Esophagus mucosa (tissue), 1 donor: ENCODE measurements at places on chromosomes 2 and 18. TPM values are rescaled to one million over a fixed set of nuclear protein-coding genes. Genes with fewer than 3 reads are reported as not detected.
A peak's percentile ranks its signal among the peaks of the same experiment; 100 is the strongest.

Gene CYBRD1
- total RNA-seq = 7.2 TPM

DNA sequence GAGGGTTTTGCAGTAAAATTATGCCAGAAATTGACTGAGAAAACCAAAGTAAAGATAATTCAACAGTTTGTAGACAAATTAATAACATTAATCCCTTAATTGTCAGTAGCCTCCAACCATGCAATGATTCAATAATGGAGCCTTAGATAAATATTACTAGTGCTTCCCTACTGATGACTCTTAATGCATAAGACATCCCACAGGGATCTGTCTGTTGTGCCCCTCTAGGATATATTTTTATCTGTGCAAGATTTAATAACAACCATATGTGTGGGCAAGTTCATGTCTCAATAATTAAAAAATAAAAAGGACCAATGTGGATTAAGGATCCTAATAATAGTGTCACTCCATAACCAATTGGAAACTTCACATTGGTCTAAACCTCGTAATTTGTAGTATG is 230.3 kb upstream of the TCF4 start:
- no peak for ATAC-seq

- no peak for ATAC-seq
These were observed 1728.3 kb downstream of the SUCLG1 start for GRCh38 chr2:82730811-82731210.

DNA sequence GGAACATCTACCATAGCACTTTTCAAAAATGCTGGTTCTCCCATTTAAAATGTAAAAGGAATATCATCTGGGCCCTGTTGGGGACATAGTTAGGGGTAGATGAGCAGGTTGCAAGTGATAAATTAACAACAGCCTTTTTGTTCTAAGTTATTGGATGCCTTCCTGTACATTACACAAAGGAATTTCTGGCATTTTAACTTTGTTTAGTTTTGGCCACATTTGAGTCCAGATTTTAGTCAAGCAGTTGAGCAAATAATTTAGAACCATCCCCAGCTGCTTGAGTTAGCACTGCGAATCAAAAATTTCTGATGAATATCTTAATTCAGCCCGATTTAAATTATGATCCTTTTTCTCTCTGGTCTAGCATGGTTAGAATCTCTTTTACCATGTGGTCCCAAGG is 124.4 kb downstream of the TTC27 start:
- no peak for ATAC-seq

GRCh38 chr2:241654551-241654950 is 17.1 kb downstream of the ATG4B start:
- no peak for ATAC-seq

- peak; percentile 99 for ATAC-seq
These were observed 316.9 kb downstream of the CDH2 start for GRCh38 chr18:27860011-27860410.

Gene KCTD1
- total RNA-seq = 70.0 TPM

- ATAC-seq = peak; percentile 40
These were observed 46.4 kb upstream of the ZNG1B start for GRCh38 chr2:113391073-113391472.

- ATAC-seq = no peak
These were observed 383.3 kb upstream of the ETAA1 start for GRCh38 chr2:67013821-67014220.

Gene SPDYA
- total RNA-seq = 0.92 TPM

- no peak for ATAC-seq
These were observed 18.9 kb upstream of the THOC1 start for GRCh38 chr18:286515-287310.

DNA sequence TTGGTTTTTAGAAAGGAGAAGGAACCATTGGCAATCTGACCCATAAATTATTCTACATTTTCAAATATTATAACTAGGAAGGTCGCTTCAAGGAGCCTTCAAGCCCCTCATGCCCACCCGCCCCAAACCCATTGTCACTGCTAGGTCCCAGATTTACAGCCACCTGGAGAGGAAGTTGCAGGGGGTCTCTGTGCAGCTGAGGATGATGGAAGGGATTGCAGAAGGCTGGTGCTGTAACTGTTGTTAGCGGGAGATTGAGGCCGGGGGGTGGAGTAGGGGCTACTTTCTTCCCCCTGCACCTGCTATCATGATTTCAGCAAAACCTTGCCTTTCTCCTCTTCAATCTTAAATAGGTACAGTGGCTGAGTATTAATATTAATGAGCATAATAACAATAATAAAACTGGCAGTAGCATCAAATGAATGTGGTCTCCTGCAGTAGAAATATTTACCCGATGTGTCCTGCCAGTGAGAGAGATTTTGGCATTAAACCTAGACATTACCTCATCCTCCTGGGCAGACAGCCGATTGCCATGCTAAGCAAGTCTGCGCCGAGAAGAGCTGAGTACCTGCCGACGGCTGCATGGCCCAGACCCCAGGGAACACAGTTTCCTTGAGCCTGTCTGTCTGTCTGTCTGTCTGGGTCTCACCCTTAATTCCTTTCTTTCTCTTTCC is 225.4 kb downstream of the FAM210A start:
- ATAC-seq = peak; percentile 44

DNA sequence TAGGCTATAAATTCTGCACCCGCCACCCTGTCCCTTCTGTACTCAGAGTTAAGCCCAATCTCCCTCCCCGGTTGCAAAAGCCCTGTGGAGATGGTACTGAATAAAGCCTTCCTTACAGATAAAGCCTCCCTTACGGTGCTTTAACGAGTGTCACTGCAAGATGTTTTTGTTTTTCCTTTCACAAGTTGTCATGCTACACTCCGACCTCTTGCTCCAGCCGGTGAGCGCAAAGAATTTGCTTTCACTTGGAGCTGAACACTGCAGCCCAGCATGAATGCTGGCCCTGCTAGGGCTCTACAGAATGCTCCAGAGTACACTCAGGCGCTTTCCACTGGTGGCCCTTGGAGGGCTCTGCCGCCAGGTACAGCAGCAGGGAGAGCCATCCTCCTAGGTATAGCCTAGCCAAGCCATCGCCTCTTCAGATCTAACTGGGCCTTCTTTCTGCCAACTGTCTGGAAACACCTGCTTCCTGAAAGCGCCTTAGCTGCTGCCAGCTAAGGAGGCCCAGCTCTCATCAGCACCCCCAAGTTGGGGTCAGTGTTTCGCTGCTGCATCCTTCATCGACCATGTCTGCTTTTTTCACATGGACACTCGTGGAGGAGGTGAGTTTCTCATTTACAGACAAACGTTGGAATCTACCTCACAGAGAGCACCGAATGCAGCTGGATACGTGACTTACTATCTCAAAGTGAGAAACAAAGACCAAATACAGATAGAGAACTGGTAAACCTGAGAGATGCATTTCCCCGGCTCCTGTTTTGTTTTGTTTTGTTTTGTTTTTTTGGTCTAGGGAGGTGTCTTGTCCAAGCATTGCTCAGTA is 13.4 kb upstream of the CREG2 start:
- no peak for ATAC-seq

- peak; percentile 63 for ATAC-seq
These were observed 8.7 kb upstream of the SERPINB13 start for GRCh38 chr18:63578357-63578958.

GRCh38 chr18:9413576-9413975 is 61.7 kb upstream of the RALBP1 start:
- no peak for ATAC-seq

Gene MERTK
- 5.4 TPM for total RNA-seq

Gene TTR
- total RNA-seq = 0.20 TPM

- no peak for ATAC-seq
These were observed 436.3 kb upstream of the CHST9 start for GRCh38 chr18:27621236-27621890.

Gene REG3A
- total RNA-seq = not detected

GRCh38 chr2:207676827-207677354 is 34.5 kb upstream of the CCNYL1 start:
- ATAC-seq = no peak

DNA sequence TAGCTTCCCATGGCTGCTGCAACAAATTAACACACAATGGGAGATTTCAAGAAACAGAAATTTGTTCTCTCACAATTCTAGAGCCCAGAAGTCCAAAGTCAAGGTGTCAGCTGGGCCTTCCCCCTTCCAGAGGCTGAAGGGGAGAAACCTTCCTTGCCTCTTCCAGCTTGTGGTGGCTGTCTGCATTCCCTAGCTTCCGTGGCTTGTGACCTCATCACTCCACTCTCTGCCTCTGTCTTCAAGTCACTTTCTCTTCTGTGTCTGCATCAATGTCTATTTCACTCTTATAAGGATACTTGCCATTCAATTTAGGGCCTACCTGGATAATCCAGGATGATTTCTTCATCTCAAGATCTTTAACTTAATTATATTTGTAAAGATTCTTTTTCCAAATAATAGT is 16.8 kb upstream of the SRBD1 start:
- ATAC-seq = no peak

DNA sequence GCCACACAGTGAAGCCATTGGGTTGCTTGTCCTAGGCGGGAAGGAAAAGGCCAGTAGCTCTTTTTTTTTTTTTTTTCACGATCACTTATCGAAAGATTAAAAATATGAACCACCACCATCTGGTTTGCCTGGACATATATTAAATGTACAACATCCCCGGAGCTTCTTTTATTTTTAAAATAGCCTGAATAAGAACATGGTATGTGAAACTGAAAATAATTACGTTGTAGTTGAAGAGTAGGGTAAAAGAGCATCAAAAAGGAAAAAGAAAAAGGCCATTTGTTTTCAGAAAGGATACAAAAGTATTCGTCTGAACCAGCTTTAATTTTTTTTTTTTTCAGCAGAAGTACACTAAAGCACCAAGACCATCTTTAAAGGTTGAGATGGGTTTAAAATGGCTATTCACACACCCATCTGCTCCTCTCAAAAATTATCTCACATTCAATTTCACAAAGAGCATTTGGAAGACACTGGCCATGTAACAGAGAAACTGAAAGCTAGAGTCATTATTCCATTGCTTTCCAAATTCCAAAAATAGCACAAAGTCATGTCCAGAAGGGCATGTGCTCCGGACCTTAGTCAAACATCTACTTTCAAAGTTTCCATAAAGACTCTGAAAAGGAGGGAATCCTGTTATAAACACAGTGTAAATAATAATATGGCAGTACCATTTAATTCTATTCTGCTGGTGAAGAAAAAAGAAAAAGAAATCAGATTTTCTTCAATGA is 82.9 kb downstream of the SCN3A start:
- no peak for ATAC-seq

GRCh38 chr2:187906021-187906420 is 351.8 kb upstream of the TFPI start:
- no peak for ATAC-seq

DNA sequence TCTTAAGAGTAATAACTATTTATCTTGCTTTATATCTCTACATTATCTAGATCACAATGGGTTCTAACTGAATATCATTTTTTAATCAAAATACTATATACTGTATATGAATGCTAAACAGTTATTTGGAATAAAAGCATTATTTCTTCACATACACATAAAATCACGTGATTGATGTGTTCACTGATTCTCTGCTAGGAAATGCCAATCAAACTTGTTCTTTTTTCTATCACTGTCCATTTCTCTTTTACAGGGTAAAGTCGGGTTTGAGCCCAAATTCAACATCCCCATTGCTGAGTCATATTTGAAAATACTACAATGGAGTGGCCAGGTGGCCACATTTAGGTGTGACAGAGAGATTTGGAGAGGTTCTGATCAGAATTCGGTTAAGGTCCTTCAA is 1114.0 kb upstream of the PIK3C3 start:
- no peak for ATAC-seq

Gene IL1RN
- total RNA-seq = 871 TPM

Gene DNAJC5G
- not detected for total RNA-seq

DNA sequence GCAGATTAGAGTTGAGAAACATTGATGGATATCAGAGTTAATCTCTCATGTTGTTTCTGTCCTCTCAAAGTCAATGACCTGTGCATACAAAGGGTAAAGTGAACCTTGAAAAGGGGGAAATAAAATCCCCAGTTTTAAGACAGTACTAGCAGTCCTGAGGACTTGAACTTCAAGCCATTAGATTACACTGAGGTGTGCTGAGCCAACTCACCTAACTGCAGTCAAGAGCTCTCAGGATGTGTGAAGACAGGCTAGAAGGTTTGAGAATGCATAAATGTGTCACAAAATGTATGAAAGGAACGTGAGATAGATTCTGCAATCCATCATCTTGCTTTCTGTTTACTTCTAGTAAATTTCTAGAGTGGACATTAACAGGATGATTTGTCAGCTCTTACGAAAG is 35.5 kb downstream of the DOCK10 start:
- no peak for ATAC-seq

- no peak for ATAC-seq
These were observed 10.9 kb downstream of the CCDC68 start for GRCh38 chr18:54948350-54948837.

DNA sequence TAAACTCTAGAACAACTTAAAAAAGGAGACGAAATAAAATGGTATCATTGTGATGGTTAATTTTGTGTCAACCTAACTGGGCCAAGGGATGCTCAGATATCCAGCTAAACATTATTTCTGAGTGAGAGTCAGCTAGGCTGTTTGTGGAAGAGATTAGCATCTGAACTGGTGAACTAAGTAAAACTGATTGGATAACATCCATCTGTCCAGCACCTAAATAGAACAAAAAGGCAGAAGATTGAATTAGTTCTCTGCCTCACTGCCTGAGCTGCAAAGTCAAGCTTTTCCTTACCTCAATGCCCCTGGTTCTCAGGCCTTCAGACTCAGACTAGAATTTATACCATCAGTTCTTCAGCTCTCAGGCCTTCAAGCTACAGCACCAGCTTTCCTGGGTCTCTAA is 30.0 kb downstream of the PPP3R1 start:
- ATAC-seq = no peak

Gene CCDC178
- total RNA-seq = 0.36 TPM

DNA sequence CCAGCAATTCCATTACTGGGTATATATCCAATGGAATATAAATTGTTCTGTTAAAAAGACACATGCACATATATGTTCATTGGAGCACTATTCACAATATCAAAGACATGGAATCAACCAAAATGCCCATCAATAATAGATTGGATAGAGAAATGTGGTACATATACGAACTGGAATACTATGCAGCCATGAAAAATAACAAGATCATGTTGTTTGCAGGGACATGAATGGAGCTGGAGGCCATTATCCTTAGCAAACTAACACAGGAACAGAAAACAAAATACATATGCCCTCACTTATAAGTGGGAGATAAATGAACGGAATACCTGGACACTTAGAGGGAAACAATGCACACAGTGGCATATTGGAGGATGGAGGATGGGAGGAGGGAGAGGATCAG is 355.8 kb downstream of the CCDC85A start:
- no peak for ATAC-seq

GRCh38 chr2:239639421-239640185 is 238.8 kb upstream of the HDAC4 start:
- no peak for ATAC-seq

Gene SPAG16
- 19.8 TPM for total RNA-seq

- peak; percentile 98 for ATAC-seq
These were observed 67.5 kb downstream of the TANC1 start for GRCh38 chr2:159035790-159036411.

GRCh38 chr2:88599527-88599926 is 27.7 kb downstream of the EIF2AK3 start:
- no peak for ATAC-seq

- ATAC-seq = no peak
These were observed 99.5 kb upstream of the GATA6 start for GRCh38 chr18:22069916-22070315.

DNA sequence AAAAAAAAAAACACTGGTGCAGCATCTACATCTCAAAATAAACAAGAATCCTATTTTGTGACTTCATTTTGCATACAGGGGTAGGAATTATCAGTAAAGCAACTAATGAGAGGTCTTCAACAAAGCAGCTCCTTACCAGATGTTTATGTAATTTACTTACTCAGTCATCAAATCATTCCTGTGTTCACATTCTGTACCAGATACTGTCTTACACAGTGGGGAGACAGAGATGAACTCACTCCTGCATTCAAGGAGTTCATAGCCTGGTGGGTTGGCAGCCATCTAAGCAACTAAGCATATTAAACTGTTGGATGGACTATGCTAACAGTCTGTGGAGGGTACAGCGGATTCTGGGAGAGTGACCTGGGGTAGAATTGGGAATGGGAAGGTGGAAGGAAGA is 169.0 kb downstream of the OSR1 start:
- no peak for ATAC-seq
